ENCODE measurements at places on chromosomes 13 and 19. TPM values are rescaled to one million over a fixed set of nuclear protein-coding genes. Genes with fewer than 3 reads are reported as not detected.

- no peak for DNase-seq
Observed at GRCh38 chr13:59867867-59868266, 295.9 kb downstream of the DIAPH3 start.

- no peak for DNase-seq
Observed at GRCh38 chr19:6017576-6017975, 39.6 kb upstream of the RANBP3 start.

GRCh38 chr19:36638862-36639510 is 27.7 kb downstream of the ZNF461 start:
- DNase-seq = no peak

FBXO27 gene
- total RNA-seq = 9.3 TPM

Measured in upper lobe of left lung (tissue), 6 donors.